Stimulated activated CD8-positive, alpha-beta memory T cell treated with anti-CD3 and anti-CD28 coated beads, Interleukin-7, amount 100 ng/mL, for 1 hour (primary cell): ENCODE measurements at places on chromosomes 11 and 22.

- DNase-seq: no peak
Observed at GRCh38 chr11:123505546-123506299, 75.7 kb downstream of the GRAMD1B start.

DNA sequence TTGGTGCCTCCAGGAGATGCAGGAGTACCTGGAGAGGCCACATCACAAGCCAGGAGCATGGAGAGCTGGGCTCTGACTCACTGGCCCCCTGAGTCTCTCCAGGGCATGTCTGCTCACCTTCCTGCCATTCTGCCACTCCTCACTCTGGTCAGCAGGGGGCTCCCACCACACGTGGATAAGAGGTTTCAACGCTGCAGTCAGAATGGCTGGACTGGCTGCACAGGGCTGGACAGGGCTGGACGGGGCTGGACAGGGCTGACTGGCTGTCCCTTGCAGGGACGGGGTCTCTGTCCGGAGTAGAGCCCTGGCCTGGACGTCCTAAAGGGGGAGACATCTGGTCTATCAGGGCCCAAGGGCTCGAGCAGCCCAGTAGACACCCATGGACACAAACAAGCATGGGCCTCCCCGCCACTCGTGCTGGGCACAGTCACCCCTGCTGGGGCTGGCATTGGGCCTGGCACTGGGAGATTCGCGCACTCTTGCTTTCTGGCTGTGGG is 34.6 kb downstream of the CYTH4 start:
- DNase-seq: peak; percentile 47

DNA sequence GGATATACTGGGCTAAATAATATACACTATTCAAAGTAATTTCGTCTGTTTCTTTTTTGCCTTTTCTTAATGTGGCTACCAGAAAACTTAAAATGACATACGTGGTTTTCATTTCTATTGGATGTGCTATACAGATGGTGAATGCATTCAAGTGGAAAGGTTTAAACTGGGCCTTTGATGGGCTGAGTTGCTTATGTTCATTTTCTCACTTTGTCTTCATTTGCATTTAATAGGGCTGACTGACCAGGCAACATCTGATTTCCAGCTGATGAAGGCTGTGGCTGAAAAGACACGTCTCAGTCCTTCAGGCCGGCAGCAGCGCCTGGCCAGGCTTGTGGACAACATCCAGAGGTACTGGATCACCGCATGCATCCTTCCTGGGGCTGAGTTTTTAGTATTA is 27.9 kb downstream of the PIWIL4 start:
- DNase-seq: no peak

DNA sequence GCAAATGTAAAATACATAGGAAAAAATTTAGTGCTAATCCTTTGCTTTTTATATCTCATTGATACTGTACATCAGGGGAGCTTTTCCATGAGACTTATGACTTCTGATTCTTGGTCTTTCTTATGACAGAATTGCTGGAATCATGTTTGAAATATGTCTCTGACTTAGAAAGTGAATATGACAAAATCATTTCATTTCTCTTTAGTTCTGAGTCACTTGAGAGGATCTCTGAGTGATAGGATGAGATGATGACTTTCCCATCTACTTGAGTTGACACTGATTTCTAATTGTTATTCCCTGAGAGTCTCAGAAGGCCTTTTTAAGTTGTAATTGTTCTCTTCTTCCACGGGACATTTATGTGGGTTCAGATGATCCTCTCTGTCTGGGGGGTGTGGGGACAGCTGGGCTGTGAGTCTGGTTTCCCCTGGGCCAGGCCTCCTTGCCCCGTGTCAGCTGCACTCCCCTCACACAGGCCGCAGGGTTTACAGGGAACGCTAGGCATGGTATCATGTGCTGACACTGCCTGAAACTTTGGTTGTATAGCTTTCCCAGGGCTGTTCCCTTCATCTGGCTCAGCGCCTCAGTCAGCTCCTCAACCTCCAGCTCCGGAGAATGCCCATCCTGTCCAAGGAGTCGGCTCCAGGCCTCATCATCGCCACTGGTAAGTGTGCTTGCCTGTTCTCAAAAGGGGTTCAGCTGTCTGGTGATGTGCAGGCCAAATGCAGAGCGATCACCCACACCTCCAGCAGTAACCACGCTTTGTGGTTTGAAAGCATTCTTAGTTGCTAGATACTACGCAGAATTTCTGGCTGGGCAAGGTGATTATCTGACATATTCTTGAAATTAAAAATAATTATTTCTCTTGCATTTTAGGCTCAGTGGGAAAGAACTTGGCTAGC is 69.5 kb upstream of the SORL1-AS1 start:
- DNase-seq: no peak

DNA sequence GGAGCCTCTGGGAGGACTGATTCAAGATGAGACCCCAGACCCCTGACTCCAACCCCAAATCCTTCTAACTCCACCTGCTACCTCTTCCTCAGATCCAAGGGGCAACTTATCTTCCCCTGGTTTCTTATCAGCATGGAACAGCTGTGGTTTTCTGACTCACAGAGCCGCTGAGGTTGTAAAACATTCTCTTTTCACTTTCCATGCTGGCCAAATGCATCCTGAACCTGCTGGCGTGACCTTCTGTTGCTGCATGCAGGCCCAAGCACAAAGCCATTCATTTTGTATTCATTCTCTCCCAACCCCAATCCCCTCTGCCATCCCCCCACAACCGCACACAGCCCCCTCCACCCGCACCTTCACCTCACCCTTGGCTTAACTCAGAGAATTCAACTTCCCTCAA is 70.3 kb downstream of the SEZ6L start:
- DNase-seq: no peak

- no peak for DNase-seq
Observed at GRCh38 chr22:20247010-20247505, 21.1 kb downstream of the RTN4R start.

DNA sequence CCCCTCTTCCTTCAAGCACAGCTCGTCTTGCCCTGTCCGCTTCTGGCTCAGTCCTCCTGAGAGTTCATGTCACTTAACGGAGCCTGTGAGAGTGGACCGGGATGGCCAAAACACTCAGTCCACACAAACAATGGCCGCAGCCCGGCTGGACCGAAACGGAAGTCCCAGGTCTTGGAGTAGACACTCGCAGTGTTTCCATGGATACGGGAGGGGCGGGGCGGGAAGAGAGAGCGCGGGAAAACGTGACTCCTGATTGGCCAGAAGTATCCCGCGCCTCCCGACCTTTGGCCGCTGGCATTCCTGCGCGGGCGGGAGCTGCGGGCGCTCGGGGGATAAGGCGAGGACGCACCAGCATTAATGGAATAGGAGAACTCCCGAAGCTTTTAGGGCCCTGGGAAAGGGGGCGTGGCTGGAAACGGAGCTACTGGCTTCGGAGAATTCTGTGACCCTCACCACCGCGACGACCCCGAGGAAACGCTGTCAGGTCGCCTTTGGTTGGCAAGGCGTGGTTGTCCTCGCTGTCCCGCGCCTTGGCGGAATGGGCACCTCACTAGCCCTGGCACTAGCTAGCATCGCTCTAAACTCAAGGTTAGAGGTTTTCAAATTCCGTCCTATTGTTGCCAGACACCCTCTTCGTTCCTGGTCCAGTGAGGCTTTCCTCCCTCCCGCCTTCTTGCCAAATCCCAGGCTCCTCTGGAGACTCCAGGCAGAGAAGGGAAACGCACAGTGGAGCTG is at the start of the genes NLRP14 and ZNF214:
NLRP14 (plus strand) TSS at position 297 of the 735 bp plus-strand sequence. CDS start 18,108 bp downstream, outside the sequence.
ZNF214 (minus strand) TSS at position 164 of the 735 bp plus-strand sequence. CDS start 17,511 bp downstream, outside the sequence.
- DNase-seq: no peak

- no peak for DNase-seq
Observed at GRCh38 chr22:40196628-40197360, 19.1 kb downstream of the TNRC6B start.

GRCh38 chr11:12769834-12770345 is 95.7 kb downstream of the TEAD1 start:
- no peak for DNase-seq

DNA sequence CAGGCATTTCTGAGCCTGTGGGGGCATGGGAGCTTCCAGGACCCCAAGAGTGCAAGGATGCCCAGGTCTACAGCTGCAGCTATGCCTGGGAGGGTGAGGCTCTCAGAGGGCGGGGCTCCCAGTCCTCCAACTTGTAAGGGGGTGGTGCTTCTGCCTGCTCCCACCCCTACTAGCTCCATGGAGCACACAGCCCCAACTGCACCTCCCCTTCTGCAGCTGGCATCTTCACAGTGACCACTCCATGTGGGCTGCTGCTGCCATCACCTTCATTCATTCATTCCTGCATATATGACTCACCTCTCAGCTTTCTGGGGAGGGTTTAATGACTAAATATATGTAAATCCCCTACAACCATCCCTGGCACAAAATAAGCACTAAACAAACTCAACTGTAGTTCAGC is 43.8 kb downstream of the CHST1 start:
- no peak for DNase-seq

- no peak for DNase-seq
Observed at GRCh38 chr11:66343176-66343575, 1.7 kb downstream of the BRMS1 start.

DNA sequence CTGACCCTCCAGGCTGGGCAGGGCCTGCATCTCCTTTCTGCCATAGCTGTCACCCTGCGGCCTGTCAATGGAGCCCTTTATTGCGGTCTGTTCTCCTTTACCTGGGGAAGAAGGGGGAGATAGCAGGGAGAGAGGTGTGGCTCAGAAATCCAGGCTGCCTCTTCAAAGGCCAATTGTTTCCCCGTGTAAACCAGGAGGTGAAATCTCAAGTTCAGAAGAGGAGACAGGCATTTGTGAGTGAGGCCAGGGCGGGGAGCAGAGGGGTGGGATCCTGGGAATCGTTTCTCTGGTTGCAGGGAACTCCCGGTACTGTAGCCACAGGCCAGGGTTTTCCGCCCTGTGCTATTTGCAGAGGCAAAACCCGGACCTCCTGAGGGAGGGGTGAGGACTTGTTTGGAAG is 9.1 kb downstream of the DCPS start:
- no peak for DNase-seq

DNA sequence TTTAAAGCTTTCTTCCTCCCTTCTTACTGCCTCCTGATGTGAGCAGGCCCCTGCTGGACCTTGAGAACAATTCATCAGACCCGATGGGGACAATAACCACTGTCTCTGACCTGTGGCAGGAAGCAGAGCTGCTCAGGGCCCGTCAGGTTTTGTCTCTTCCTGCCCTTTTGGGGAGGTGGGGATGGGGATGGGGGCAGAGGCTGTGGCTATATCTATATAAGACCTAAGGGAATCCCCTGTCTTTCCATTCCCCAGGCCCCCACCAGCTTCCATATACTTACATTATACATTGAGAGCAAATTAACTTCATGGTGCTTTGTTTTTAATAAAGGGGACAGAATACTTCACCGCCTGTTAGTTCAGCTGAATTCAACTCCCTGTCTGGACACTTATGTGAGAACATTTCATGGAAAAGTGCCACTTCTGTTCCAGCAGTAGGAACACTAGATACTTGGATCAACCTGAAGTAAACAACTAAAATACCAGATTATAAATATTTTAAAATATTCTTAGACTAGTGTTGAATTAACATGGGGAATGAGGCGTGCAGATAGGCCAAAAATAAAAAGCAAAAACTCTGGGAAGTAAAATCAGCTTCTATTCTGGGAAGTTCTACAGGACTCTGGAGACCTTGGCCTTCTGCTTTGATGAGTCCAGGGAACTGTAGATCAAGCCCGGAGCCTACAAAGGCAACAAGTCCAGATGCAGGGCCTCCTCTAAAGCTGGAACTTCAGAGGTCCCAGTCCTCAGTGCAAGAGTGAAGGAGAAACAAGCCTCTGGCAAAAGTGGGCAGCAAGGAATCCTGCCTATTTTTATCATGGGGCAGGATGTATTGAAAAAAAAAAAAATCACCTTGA is 11.1 kb downstream of the ZP1 start:
- no peak for DNase-seq

GRCh38 chr11:117601006-117601708 is 195.9 kb downstream of the DSCAML1 start:
- no peak for DNase-seq

GRCh38 chr11:87405843-87406242 is 368.1 kb downstream of the TMEM135 start:
- DNase-seq: no peak
